ENCODE measurements at places on chromosomes 4 and X.

DNA sequence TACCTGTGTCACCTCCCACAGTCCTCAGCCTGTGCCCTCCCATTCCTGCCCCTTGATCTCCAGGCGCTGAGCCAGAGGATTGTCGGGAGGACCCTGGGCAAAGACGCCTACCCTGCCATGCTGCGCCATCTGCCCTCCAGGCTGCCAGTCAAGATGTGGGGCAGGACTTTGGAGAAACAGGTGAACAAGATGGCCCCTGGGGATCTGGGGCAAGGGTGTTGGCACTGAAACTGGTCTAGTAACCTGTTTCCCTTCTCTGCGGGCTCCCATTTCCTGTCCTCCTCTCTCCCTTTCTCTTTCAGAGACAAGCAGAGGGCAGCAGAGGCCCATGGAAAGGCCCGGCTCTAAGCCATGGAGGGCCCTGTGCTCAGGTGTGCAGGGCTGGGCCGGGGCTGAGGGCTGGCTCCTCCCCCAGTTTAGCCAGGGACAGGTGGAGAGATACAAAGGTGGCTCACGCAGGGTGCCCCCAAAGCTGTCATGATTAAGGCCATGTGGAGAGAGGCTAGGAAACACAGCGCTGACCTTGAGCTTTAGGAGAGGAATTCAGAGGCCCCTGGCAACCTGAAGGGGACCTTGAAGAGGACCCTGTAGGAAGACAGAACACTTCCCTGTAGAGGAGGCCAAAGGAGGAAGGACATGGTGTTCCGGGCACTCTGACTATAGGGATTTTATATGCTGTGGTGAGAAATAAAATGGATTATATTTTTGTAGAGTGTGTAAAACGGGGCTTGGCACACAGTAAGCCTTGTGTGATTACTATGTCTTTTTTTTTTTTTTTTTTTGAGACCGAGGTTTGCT is at the start of gene GLOD5:
Gene GLOD5, plus strand, starts transcription at position 74 of the 798 bp plus-strand sequence. Its CDS starts 44 bp downstream, at position 118.
- DNase-seq: no peak

DNA sequence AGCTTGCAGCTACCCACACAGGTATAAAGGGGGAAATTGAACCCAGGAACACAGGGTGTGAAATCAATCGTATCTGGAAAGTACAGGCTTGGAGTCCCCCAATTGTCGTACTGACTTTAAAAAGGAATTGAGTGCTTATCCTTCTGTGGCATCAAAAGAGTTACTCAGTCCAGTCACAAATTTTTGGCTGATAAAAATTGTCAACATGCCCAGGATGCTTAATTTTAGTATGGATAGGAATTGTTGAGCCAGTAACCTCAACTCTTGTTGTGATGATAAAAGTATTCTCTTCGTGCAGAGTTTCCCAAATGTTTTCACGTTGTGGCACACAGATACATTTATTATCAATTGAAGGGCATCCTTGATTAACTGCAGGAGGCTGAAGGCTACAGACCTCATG is 43.6 kb upstream of the FTHL17 start:
- no peak for DNase-seq

DNA sequence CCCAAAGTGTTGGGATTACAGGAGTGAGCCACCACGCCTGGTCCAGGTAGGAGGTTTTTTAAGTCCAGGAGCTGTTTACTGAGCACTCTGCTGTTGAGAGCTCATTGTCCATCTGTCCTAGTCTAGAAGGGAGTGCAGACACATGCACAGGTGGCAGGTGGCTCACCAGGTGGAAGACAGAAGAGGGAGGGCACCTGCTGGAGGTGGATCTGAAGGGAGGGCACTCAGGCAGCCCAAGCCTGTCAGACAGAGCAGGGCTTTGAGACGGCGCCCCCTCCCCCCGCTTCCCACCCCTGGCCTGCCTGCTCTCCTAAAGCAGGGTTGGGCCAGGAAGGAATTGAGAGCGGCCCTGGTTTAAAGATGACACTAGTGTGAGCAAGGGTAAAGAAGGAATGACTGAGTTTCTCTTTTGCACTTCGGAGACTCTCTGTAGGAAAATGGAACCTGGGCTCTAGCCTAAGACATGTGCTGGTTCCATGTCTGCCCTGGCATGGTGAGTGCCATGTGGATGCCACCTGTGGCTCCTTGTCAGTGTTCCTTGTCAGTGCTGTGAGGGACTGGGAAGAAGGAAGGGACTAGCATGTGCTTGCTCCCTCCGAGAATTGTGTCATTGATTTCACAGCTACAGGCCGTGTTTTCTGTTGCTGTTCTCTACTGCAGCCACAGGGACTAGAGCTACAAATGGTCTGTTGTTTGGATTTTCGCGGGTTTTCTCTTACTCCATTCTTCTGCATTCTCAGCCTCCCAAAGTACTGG is 108.6 kb downstream of the TNIP2 start:
- DNase-seq: no peak

GRCh38 chr4:61427099-61427817 is 227.1 kb downstream of the ADGRL3 start:
- no peak for DNase-seq

DNA sequence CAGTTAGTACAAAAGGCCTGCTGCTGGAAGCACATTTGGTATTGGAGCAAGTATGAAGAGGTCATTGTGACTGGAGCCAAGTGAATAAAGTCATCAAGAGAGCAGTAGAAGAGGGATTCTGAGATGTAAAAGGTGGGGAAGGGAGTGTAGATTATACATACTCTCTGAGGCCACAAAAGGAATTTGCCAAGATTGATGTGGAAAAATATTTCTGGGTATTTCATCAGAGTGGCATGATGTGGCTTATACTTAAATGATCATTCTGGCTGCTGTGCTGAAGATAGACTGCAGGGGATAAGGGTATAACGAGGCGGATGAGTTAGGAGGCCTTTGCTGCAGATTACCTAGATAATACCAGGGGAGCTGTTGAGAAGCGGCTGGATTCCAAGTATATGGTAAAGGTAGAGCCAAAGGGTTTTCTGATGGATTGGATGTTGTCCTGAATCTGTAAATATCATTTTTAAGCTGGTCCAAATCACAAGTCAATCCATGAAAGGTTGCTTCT is 231.8 kb upstream of the AGA start:
- no peak for DNase-seq

DNA sequence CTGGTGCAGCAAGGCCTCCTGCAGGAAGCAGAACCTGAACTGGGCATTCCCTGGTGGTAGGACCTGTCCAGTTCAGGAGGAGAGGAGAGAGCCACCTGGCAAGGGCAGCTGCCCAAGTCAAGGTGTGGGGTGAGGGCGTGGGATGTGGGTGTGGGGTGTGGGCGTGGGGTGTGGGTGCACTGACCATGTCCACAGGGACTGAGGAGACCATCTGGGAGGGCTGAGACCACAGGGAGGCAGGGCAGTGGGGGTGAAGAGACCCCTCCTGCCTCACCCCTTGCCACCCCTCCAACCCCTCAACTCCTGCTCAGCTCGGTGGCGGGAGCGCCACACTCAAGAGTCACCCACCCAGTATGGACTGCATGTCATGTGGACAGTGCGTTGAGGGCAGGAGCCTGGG is 117.9 kb downstream of the CPZ start:
- no peak for DNase-seq

- DNase-seq: no peak
Observed at GRCh38 chr4:155900381-155900780, 3.1 kb upstream of the TDO2 start.

- DNase-seq: peak; percentile 14
Observed at GRCh38 chr4:158209825-158210807, at the start of gene TMEM144. Gene TMEM144 (plus strand): TSS chr4:158210486. CDS start chr4:158212668, 2,182 bp downstream.

GRCh38 chr4:57159866-57160265 is 49.7 kb upstream of the IGFBP7 start:
- no peak for DNase-seq

DNA sequence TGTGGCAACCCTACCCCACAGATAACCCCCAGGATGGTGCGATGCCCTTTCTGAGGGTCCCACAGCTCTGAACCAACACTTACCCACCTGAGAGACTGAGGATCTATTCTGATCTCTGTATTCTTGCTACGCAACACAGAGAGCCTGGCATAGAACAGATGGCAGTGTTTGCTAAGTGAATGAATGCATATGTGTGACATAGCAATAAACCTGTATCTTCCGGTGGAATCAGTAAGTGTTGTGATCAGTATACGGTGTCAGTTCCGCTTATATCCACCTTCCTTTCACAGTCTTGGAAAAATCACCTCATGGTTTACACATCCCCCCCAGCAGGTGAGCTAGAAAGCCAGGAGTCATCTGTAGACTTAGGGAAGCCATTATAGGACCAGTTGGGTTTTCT is 5.9 kb upstream of the HSD17B10 start:
- DNase-seq: no peak

DNA sequence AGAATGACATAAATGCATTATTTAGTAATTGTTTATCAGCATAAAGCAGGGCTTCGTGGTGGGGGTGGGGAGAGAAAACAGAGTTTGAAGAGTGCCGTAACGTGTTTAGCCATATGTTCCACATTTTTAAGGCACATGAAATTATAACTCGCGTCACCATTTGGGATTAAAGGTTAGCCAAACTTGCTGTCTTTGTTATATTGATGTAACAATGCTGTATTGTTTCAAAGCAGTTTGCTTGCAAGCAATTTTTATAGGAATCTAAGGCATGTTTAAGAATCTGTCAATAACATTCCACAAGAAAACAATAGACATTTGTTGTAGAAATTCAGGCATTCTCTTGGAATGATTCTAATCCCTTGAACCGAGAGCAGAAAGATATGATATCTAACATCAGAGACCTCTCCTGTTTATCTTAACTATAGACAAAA is 78.3 kb downstream of the CLDN22 start:
- no peak for DNase-seq

DNA sequence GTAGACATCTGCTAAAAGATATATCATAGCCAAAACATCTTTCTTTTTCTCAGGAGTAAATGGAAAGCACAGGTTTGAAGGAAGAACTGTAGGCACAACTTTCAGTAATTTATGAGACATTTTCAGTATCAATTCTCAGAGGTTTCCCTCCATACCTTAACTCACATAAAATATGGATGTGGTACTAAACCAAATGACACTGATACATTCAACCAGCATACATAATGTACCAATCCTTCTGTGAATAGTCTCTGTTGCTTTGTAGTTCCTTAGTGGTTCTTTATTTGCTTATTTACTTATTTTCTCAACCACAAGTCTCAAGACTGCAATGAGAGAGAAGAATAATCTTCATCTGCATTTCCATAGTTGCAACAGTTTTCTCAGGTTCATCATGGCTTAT is 96.1 kb downstream of the ARHGAP24 start:
- no peak for DNase-seq

DNA sequence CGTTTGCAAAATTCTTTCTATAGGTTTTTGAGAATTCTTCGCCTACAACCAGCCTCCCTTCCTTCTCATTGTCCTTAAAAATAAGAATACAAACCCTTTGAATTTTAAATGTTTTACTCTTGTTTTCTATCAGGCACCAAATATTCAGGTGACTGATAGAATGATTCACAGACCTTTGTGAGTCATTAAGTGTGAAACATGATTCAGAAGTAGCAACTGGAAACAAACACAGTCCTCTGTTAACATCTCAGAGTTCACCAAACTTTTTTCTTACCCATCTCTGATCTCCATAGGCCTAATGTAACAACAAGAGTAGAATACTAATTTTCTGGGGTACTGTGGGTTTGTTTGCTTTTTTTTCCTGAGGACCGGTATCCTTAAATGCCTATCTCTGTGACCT is 63.4 kb upstream of the MAB21L2 start:
- DNase-seq: no peak

DNA sequence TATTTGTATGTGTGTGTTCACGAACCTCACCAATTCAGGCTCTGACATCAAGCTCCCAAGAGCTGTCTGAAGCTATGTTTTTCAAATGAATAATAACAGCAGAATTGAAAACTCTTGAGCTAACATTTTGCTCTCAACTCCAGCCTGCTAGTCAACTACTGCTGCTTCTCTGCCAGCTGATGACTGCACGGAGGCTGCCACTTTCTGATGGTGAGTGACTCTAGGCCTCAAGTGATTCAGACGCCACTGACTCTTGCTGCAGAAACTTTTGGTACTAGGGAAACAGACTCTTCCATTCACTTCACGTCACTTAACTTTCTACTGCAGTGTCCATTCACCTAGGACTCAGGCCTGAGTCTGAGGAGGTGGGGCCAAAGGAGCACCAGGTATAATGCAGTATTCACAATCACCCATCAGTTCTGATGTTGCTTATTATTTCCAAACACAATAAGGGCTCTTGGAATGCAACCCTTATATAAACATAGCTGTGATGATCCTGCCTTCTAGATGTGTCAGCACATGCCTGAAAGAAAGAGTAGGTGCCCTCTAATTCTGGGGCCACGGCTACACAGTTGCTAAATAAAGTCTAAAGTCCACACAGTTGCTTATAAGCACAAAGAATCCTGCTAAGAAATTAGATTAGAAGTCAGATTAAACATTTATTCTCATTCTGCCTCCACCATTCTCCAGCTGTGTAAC is 16.0 kb downstream of the PRDM8 start:
- no peak for DNase-seq

- no peak for DNase-seq
Observed at GRCh38 chrX:150517303-150517910, 51.0 kb upstream of the MTM1 start.

- DNase-seq: no peak
Observed at GRCh38 chrX:54352677-54353076, 5.2 kb downstream of the WNK3 start.

- DNase-seq: no peak
Observed at GRCh38 chrX:46676399-46677356, 82.2 kb downstream of the SLC9A7 start.

DNA sequence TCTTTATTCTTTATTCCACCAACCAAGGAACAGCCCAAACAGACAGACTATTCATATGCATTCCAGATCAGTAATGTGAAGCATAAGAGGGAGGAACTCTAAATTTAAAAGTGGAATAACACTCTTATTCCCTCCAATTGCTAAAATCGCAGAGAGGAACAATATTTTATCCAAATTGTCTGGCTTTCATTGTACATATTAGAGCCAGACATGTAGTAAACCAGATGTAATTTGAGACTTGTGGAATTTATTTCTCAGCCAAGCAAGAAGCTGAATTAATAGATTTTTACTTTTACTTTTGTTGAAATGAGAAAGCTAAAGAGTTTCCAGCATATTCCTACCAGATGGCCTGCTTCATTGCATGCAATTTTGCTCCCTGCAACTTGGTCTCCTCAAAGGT is 674.6 kb upstream of the SLIT2 start:
- DNase-seq: no peak

DNA sequence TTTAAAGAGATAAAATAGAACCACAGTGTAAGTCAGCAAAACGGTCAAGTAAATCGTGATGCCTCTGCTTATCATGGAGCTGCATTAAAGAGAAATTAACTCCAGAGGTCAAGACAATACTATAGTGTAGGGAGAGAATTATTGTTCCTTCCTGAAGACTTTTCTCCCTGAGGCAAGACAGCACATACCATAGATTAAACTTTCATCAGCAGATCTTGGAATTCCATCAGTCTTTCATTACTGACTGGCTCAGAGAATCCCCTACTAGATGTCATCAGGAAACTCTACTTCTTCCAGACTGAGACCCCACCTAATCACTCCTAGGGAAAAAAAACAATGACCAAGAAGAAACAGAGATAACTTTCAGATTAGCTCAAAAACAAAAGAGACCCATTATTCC is 131.3 kb downstream of the NSUN7 start:
- no peak for DNase-seq

DNA sequence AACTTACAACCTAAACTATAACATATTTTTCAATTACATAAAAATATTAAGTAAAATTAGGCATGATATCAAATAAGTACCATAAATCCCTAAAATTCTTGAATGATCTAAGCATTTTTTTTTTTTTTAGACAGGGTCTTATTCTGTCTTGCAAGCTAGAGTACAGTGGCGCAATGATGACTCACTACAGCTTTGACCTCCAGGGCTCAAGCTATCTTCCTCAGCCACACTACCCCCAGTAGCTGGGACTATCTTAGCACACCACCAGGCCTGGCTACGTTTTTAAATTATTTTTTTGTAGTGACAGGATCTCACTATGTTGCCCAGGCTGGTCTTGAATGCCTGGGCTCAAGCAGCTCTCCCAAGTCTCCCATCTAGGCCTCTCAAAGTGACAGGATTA is 1042.3 kb downstream of the FSTL5 start:
- DNase-seq: no peak

Measured in stimulated activated CD4-positive, alpha-beta T cell treated with anti-CD3 and anti-CD28 coated beads, Interleukin-1b, Interleukin-23, amount 100 ng/mL, for 4 hours (primary cell).